Peyer's patch (tissue), 4 donors: ENCODE measurements at places on chromosomes 13 and 19. TPM values are rescaled to one million over a fixed set of nuclear protein-coding genes. Genes with fewer than 3 reads are reported as not detected.

GRCh38 chr19:38375748-38376147 is 1.4 kb downstream of the PSMD8 start:
- no peak for DNase-seq

DNA sequence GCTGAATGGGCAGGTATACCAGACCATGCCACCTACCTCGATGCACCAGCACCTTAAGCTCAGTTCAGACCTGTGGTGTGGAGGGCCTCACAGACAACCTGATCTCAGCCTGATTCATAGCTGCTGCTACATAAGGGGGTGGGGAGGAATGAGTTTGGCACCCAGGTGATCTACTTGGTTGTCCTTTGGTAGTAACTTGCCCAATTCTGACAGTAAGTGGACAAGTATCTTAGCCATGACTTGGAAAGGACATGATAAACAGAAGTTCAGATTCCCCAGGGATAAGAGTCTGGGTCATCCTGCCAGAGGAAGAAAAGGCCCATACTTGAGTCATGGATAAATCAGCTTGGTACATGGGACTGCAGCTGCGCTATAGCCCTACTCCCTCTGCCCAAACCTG is 28.4 kb upstream of the SOHLH2 start:
- DNase-seq = no peak

- DNase-seq = no peak
Observed at GRCh38 chr13:77300176-77301037, 26.5 kb downstream of the MYCBP2 start.

GRCh38 chr13:45328661-45329111 is 12.3 kb downstream of the TPT1 start:
- no peak for DNase-seq

- DNase-seq = no peak
Observed at GRCh38 chr13:113169277-113170272, 11.1 kb downstream of the PROZ start.

- no peak for DNase-seq
Observed at GRCh38 chr13:65907666-65908525, 1322.2 kb downstream of the PCDH9 start.

- DNase-seq = peak; percentile 50
Observed at GRCh38 chr13:32261567-32261966, 53.6 kb downstream of the ZAR1L start.

DNA sequence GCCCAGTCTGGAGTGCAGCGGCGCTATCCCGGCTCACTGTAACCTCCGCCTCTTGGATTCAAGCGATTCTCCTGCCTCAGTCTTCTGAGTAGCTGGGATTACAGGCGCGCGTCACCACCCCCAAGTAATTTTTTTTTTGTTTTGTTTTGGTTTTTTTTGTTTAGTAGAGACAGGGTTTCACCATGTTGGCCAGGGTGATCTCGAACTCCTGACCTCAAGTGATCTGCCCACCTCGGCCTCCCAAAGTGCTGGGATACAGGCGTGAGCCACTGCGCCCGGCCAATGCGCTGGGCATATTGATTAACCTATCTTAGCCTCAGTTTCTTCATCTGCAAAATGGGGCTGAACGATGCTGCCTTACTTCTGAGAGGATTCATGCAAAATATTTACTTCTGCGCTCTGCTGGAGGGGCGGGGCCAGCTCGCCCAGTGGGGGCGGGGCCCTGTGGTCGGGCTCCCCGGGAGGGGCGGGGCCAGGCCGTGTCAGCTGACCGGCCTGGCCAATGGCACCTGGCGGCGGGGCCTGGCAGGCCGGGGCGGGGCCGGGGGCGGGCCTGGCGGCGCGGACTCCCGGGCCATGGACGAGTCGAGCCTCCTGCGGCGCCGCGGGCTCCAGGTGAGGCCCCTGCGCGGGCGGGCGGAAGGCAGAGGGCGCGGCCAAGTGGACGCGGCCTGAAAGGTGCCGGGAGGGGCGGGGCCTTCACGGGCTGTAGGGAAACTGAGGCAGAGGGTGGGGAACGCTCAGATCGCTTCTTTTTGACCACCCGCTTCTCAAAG is at the start of gene MAST3:
Gene MAST3 (plus strand): TSS at position 562 of the 776 bp plus-strand sequence. CDS start 15 bp downstream, at position 577.
- DNase-seq = peak; percentile 93

GRCh38 chr19:17103177-17103576 is 27.6 kb downstream of the MYO9B start:
- DNase-seq = no peak

- DNase-seq = no peak
Observed at GRCh38 chr19:55600662-55601028, 557 bp downstream of the ZNF524 start.

GRCh38 chr19:6381030-6381750 is 5.5 kb upstream of the PSPN start:
- DNase-seq = no peak

DNA sequence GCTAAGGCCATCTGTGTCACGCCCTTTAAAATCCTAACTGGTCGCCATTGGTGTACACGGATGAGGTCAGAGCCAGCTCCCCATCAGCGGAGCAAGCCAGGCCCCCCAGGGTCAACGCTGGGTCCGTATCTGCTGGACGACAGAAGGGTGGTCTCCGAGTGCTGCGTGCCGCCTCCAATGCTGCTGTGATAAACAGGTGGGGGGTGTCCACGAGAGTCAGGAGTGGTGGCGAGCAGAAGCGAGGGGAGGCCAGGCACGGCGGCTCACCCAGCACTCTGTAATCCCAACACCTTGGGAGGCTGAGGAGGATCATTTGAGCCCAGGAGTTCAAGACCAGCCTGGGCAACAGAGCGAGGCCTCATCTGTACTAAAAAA is 30.8 kb upstream of the CACTIN start:
- DNase-seq = no peak

GRCh38 chr13:43335764-43336163 is 312.4 kb downstream of the DNAJC15 start:
- no peak for DNase-seq

- DNase-seq = peak; percentile 88
Observed at GRCh38 chr19:1929021-1929742, 11.8 kb upstream of the CSNK1G2 start.

GRCh38 chr19:1865172-1866010 is 2.0 kb upstream of the KLF16 start:
- no peak for DNase-seq

DNA sequence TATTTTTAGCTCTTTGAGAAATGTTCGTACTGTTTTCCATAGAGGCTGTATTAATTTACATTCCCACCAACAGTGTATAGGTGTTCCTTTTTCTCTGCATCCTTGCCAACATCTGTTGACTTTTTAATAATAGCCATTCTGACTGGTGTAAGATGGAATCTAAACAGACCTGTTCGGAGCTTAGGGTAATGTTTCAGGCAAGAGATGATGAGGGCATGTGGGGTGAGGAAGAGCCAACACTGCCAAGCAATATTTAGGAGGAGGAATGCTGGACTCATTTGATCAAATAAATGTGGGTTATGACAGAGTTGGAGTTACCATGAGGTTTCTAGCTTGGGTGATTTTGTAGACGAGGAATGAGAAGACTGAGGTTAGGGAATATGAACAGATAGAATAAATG is 382.9 kb downstream of the KLF12 start:
- DNase-seq = no peak

GRCh38 chr13:72586518-72586917 is 140.9 kb downstream of the MZT1 start:
- DNase-seq = no peak

- no peak for DNase-seq
Observed at GRCh38 chr13:30097701-30098100, 209.7 kb downstream of the KATNAL1 start.

DNA sequence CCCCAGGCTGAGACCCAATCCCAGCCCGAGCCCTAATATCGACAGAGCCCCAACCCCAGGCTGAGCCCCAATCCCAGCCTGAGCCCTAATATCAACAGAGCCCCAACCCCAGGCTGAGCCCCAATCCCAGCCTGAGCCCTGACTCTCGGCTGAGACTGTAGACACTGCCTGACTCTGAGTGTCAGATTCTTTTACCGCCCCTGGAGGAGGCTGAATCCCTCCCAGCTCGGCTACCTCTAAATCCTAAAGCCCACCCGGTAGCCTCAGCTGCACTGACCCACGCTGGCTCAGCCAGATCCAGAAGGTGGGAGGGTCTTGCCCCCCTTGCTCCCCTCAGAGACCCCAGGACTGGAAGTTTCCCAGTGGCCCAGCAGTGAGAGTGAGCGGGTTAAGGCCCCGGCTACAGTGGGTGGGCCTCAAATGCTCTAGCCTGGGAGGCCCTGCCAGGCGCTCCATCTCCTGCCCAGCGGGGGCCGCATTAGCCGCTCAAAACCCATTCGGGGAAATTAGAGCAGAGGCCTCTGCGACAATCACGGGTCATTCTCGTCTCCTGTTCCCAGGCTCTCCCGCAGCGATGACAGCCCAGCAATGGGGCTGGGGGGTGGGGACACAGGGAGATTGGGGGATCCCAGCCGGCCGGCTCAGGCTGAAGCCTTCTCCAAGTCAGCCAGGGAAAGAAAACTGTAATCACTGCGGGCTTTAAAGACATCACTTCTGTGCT is 43.8 kb downstream of the ZNRF4 start:
- no peak for DNase-seq

- no peak for DNase-seq
Observed at GRCh38 chr13:28442839-28443238, 52.1 kb downstream of the FLT1 start.

GRCh38 chr19:33219261-33219815 is 6.3 kb downstream of the SLC7A10 start:
- no peak for DNase-seq

DNA sequence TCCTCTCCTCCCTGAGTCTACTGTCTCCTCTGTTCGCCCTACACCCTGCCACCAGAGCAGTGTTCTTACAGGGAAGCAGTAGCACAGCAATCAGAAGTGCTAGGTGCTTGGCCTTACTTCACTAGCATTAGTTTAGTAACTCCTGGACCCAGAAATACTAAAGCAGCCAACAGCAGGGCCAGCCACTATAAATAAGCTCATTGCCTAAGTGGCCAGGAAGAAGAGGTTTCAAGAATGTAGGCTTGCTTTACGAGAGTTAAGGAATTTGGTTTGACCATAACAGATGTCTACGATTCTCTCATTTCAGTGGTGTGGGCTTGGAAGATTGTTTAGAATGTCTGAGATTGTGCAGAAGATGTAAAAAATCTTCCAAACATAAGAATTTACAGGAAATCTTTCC is 103.3 kb downstream of the ZAR1L start:
- no peak for DNase-seq

- DNase-seq = no peak
Observed at GRCh38 chr13:30738526-30739236, 3.3 kb downstream of the ALOX5AP start.

GRCh38 chr13:53885997-53886396 is 857.4 kb downstream of the OLFM4 start:
- no peak for DNase-seq

DNA sequence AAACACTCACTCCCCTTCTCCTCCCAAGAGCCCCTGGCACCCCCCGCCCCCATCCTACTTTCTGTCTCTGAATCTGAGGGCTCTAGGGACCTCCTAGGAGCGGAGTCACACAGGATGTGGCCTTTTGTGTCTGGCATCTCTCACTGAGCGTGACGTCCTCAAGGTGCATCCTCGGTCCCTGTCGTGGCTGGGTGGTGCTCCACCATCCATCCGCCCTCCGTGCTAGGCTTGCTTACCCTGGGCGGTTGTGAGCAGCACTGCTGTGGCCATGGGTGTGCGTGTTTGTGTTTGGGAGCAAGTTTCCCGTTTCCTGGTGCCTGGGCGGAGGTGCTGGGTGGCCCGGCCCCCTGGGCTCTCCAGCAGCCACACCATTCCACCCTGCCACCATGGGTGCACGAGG is 12.2 kb downstream of the PLEKHJ1 start:
- DNase-seq = no peak

- DNase-seq = no peak
Observed at GRCh38 chr13:34265046-34265679, 447.2 kb downstream of the RFC3 start.

DNA sequence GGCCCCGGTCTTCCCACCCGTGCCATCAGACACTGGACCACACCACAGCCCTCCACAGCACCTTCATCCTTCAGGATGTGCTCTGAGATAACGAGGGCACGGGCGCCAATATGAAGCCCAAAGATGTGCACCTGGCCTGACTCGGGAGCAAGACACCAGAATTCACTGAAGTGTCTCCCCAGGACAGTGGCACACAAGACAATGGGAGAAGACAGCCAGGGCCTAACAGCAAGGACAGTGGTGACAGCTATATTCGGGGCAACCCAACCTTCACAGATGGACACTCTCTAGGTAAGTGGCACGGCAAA is 7.2 kb downstream of the DDX39A start:
- DNase-seq = no peak

GRCh38 chr13:114161028-114161556 is 18.0 kb upstream of the CFAP97D2 start:
- DNase-seq = no peak

Gene CEACAM3
- total RNA-seq = not detected

Gene SKA3
- 1.2 TPM for total RNA-seq

Gene FBXO17
- 5.4 TPM for total RNA-seq

Gene KLF12
- 1.4 TPM for total RNA-seq

Gene METTL21C
- total RNA-seq = not detected

Gene RASIP1
- total RNA-seq = 1.8 TPM

Gene AMER2
- not detected for total RNA-seq

Gene SHC2
- total RNA-seq = 13.6 TPM

Gene COX6B1
- 930 TPM for total RNA-seq
